Stimulated activated CD8-positive, alpha-beta memory T cell treated with anti-CD3 and anti-CD28 coated beads, Interleukin-4, amount 100 ng/mL, for 1 hour (primary cell): ENCODE measurements at places on chromosomes 11 and 22.

DNA sequence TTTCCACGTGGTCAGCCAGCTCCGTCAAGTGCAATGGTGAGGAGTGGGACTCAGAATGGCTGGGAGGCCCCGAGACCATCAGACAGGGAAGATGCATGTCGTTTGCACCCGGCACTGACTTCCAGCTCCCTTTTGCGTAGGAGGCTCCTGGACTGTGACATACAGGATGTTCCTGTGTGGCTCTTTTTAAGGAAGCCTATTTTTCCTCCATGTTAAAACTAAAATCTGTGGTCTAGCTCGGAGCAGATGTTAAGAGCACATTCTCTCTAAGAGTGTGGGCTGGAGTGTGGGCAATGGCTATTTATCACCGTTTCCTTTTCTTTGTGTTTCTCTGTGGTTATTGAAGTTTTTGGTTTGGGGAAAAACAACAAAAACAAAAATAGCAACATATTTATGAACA, 40.9 kb upstream of the AMPD3 start:
- DNase-seq, result no peak

- no peak for DNase-seq
These were observed 291.8 kb downstream of the MIAT start for GRCh38 chr22:26949193-26949592.

DNA sequence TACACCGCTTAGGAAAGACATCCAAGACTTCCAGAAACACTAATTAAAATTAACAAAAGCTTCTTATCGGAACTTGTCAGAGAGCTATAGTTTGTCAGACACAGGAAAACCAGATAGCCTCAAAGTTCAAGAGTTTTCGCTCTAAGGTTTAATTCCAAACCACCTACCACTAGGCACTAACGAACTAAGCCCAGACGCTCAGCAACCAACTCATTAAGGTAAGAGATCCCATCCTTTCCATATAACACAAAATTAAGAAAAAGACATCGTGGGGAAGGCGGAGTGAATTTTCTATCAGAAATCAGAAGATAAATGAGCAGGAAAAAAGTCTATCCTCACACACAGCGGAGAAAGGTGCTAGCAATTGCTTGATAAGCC, 382 bp downstream of the IMMP1L start:
- DNase-seq, result no peak

GRCh38 chr11:113161711-113162591, 152.4 kb upstream of the TTC12 start:
- no peak for DNase-seq

GRCh38 chr22:49828599-49828965, 909 bp upstream of the BRD1 start:
- DNase-seq, result no peak

GRCh38 chr11:68313574-68314202, 1.3 kb downstream of the LRP5 start:
- DNase-seq, result no peak

DNA sequence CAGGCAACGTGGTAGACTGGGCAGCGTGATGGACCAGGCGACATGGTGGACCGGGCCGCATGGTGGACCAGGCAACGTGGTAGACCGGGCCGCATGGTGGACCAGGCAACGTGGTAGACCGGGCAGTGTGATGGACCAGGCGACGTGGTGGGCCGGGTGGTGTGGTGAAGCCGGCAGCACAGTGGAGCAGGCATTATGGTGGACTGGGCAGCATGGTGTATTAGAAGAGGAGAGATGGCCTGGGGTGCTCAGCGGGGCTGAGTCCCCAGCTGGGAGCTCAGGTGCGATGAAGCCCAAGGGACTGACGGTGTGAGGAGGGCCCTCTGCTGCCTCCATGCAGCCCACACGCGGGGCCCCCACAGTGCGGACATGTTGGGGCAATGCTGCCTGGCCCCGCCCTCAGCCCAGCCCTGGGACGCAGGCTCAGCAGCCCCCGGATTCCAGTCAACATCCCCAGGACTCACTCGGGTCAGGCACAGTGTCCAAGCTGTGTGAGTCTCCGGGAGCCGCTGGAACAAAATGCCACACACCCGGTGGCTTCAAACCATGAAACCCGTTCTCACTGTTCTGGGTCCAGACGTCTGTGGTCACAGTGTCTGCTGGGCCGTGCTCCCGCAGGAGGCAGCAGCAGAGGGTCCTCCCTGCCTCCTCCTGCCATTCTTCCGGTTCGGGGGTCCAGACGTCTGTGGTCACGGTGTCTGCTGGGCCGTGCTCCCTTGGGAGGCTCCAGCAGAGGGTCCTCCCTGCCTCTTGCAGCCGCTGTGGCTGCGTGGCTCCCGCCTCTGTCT, 1084.9 kb downstream of the BRD1 start:
- no peak for DNase-seq

DNA sequence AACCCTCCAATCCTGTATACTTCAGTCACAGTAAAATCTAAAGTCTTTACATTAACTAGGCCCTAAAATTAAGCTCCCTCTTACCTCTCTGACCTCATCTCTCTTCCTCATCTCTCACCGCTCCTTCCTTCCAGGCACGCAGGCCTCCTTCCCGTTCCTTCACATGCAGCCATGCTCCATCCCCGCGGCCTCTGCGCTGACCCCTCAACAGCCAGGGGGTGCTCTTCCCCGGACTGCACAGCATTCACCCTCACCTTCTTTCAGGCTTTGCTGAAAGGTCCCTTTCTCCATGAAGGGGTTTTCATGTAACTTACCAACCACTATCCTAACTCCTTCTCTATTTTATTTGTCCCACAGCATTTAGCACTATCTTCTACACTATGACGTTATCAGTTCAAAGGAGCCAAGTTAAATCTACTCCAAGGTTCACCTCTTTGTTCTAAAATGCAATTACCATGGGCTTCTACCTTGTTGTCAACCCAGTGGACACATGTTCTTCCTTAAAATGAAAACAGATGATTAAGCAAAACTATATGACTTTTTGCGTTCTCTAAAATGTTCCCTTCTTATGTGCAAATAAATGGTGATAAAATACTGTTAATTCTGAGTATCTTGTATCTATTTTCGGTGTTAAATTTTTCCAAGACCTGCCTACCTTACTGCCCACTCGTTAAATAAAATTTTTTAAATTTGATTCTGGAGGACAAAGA, 57.8 kb upstream of the APOA1 start:
- DNase-seq, result no peak

- DNase-seq, result no peak
These were observed 1250.5 kb downstream of the BRD1 start for GRCh38 chr22:48577014-48577690.

GRCh38 chr11:67261946-67262681, 4.2 kb upstream of the GRK2 start:
- DNase-seq, result no peak

- DNase-seq, result no peak
These were observed 17.3 kb downstream of the RTN4RL2 start for GRCh38 chr11:57477507-57478189.

- DNase-seq, result no peak
These were observed 3.4 kb upstream of the ADAMTS8 start for GRCh38 chr11:130431801-130432200.

DNA sequence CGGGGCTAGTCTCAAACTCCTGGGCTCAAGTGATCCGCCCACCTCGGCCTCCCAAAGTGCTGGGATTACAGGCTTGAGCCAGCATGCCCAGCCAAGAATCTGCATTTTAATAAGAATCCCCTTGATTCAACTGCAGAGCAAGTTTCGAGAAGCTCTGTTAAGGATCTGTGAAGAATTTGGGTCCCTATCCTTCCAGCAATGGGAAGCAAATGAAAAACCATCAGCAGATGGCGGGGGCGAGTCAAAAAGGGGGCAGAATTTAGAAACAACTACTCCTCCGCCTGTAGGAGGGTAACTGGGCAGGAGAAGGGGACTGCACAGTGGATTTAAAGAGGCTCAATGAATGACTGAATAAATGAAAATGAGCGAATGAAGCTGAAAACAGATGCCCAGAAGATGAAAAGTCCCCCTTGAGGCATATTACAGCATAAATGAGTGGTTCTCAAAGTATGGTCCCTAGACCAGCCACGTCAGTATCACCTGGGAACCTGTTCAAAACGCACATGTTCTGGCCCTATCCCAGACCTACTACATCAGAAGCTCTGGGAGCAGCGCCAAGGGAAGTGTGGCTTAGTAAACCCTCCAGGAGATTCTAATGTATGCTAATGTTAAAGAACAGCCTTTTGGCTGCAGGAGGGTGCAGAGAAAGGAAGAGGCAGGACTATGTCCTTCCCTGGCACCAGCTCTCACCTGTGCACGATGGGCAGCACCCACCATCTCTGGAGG, 15.0 kb downstream of the VWCE start:
- DNase-seq, result no peak

- no peak for DNase-seq
These were observed 725.5 kb downstream of the METTL15 start for GRCh38 chr11:28833670-28834069.

DNA sequence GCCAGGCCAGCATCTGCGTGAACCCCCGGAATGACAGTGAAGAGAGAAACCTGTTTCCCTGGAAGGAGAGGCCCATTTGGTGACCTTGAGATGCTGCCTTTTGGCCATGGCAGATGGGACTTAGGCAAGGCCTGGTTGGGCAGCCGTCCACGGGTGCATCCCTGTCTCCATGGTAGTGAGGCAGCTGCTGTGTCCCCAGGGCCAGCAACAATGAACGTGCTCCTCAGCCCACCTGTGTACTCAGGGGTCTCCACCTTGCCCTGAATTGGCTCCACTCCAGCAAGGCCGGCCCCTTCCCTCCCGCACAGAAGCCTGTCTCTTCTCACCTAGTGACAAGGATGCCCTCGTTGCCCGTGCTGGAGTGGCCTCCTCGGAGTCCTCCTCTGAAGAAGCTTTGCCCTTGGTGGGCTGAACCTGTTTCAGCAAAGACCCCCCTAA, 441.1 kb downstream of the TBC1D22A start:
- no peak for DNase-seq

GRCh38 chr22:19169002-19169946, 9.3 kb downstream of the SLC25A1 start:
- no peak for DNase-seq

DNA sequence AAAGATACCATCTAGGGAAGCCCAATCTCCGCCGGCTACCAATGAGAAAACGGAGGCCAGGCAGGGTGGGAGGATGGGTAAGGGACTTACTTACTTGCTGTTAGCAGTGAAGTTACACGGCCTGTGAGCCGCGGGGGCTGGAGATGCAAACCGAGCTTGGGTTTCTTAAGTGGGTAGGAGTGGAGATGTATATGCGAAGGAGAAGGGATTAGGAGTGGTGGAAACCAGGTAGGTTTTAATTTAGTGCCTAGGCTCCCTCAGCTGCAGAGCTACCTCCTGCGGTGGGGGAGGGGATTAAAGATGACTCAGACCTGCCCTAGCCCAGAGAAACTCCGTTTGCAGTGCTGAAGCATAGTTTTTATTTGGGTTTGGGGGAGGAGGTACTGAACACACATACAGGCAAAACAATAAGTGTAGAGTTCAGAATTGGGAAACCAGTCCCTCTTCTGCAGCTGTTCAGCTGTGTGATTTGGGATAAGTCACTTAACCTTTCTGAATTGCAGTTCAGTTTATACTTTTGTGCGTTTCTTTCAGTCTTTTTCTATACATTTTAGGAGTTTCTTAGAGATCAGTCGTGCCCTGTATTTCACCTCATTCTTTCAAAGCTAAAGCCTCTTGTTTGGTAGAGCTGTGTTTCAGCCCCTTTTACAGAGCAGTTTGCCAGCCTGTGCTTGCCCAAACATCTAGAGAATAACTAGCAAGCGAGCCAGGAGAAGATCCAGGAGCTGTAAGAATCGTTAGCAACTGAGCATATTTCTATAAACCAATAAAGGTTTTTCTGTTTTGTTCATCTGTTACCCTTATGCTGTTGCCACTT, 596 bp upstream of the TNRC6B start:
- DNase-seq, result no peak

DNA sequence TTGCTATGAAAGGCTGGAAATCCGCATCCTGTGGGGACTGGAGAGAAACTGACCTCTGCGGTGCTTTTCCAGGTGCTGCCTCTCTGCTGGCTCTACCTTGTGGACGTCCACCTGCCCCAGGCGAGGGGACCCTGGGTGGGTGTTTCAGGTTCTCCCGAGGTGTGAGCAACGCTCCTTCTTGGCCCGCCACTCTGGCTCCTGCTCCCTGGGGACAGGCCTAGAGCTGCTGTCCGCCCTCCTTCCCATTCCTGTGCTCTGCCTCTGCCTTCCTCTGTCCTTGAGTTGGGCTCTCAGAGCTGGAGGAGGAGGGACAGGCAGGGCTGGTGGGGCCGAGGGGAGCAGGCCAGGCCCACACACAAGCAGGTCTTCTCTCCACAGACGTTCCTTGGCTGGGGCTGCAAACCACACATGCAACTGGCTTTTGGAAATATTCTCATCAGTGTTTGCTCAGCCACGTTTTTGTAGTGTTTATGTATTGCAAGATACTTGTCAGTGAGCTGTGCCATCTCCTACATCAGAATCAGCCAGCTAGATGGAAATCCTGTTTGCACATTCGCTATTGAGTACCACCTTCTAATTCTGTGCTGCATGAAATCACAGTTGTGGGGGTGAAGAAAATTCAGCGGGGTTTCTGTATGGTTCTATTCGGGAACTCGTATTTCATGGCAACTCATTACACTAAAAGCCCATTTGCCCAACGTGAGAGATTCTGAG, 1115.0 kb downstream of the BRD1 start:
- no peak for DNase-seq

GRCh38 chr11:14075118-14076078, 112.9 kb downstream of the SPON1 start:
- DNase-seq, result peak; percentile 33

- no peak for DNase-seq
These were observed 4.0 kb downstream of the CD5 start for GRCh38 chr11:61106296-61106695.

DNA sequence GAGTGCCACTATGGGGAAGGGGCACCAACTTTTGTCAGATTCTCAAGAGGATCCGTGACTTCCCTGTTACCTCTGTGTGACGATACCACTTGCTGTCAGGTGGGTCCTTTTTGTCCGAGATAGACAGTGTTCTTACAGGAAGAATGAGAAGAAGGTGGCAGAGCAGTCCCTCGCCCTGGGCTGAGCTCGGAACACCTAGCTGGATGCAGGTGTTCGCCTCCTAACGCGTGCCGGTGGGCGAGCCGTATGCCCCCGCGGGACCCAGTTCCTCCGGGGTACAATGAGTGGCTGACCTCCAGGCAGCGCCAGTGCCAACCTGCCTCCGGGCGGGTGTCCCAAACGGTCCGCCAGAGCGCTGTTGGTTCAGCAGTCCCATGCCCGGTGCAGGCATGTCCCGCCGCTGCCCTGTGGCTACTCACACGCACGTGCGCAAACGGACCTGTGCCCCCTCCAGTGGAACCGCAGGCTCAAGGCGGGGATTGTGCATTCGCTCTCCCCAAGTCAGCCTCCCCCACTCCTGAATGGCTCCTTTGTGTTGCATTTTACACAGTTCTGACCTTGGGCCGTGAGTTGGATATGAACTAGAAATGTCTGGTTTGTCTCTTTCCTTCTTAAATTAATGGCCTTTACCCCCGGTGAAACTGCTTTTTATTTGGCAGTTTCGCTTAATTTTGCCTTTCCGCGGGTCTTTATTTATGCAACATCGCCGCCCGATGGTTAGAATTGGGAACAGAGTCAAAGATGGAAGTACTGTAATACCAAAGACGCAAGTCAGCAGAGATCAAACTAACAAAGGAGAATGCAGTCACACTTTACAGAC, 1.1 kb upstream of the ABTB2 start:
- no peak for DNase-seq

GRCh38 chr22:36467946-36468345, 13.5 kb downstream of the TXN2 start:
- DNase-seq, result no peak
